ENCODE measurements at places on chromosomes 1 and 21.

DNA sequence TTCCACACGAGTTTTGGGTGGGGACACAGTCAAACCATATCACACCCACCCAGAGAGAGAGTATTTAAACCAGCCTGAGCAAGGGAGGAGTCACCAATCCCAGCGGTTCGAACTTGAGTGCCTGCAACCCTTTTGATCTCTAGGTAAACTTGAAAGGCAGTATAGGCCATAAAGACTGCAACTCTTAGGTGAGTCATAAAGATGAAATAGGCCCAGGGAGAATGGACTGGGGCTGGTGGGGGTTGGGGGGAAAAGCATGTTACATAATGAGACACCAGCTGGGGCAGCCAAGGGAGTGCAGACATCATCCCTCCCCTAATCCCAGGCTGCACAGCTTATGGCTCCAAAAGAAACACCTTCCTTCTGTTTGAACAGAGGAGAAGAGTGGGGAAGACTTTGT, 99.8 kb upstream of the LHX8 start:
- no peak for DNase-seq

GRCh38 chr1:217457016-217457415, 173.9 kb downstream of the GPATCH2 start:
- DNase-seq, result no peak

DNA sequence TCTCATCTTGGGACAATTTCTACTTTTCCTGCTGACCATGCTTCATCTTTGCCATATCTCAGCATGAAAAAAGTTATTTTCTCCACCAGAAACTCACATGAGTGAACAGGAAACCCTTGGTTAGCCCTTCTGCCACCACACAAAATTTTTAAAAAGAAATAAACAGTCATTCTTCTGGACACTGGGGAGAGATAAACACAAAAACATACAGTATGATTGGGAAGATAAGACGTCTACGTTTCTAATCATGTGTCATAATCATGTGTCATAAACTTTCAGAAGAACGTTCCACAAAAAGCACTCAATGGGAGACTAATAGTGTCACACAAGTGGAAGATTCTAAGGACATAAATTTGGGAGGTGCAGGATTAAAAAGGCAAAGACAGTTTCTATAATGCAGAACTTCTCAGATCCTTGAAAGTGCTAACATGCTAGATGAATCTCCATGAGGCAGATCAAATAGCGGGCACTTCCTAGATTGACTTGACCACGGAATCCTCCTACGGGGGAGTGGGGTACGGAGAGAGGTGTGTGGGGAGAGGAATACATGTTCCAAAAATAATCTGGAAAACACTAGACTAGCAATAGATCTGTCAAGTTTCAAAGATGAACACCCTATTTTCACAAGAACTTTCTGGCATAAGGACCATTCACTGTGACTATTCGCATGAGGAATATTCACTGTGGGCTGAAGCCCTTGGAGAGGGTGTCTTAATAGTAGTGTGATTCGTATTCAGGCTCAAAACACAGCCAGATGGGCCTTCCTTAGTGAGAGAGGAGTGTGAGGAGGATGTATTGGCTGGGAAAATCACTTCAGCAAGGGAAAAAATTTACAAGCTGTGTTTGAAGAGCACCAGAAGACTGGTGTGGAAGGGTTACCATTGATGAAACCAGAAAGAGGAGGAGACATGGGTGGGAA, 206.7 kb downstream of the SETD4 start:
- no peak for DNase-seq

DNA sequence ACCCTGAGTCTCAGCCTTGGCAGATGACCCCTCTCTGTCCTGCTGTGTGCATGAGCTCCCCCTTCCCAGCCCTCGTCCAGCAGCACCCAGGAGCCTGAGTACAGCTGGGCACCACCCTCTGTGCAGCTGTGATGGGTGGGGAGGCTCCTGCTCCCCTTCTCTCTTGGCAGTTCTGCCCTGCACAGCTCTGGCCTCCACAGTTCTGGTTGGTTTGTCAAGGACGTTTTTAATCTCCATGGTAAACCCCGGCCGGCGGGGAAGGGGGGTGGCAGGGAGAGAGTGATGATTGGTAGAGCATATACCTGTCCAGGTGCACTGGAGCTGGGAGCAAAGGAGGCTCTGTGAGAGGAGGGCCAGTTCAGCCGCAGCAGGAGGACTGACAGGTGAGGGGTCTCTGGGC, at the start of gene CLCNKA:
Gene CLCNKA (plus strand): TSS at position 356 of the 400 bp plus-strand sequence. CDS start 584 bp downstream, outside the sequence.
- no peak for DNase-seq

DNA sequence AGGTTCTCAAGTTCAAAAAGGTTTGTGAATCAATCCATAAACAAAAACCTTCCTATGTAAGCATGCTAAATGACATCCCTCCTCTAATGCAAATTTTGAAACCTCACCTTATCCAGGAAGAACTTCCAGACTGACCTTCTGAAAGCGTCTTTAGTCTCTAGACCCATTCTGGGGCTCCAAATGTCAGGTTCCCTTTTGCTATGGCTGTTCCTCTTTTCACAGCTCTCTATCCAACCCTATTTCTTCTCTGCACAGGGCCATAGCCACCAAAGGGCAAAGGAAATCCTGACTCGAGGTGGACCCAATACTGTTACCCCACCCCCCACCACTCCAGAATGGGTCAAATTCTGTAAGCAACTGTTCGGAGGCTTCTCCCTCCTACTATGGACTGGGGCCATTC, 3.4 kb downstream of the ATP1A4 start:
- DNase-seq, result no peak

- DNase-seq, result no peak
These were observed 34.4 kb downstream of the STUM start for GRCh38 chr1:226582966-226583365.

DNA sequence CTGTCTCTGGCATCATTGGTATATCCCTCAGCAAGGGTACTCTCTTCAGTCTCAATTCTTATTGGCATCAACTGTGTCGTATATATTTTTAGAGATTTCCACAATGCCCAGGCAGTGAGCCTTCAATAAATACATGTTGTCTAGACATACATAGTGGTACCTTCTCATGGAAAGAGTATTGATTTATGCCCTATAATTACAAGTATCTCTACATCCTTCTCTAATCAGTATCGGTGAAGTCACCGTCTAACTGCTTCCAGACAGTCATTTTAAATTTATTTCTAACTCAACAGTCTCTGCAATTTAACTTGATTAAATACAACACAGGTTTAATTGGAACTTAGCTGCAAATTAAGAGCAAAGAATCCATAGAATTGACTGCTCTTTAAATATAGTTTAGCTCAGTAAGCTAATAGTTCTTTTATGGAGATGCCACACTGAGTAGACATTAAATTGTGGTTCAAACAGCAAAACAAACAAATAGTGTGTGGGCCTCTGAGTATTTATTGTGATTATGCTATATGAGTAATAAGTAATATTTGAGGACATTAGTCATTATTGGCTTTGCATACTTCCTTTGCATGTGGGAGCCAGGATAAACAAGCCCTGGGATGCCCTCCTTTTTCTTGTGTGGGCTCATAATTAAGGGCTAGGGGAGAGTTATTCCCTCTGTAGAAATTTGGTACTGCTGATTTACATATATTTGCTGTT, 126.9 kb upstream of the DUSP10 start:
- DNase-seq, result no peak

DNA sequence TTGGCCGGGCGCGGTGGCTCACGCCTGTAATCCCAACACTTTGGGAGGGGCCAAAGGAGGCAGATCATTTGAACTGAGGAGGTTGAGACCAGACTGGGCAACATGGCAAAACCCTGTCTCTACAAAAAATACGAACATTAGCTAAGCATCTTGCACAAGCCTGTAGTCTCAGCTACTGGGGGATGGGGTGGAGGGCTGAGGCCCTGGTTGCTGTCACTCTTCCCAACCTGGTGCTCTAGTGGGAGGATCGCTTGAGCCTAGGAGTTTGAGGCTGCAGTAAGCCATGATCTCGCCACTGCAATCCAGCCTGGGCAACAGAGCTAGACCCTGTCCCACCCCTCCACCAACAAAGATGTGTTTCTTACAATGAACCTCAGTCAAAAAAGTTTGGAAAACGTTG, 2.8 kb downstream of the PHGDH start:
- no peak for DNase-seq
